ENCODE measurements at places on chromosomes 4 and X. TPM values are rescaled to one million over a fixed set of nuclear protein-coding genes. Genes with fewer than 3 reads are reported as not detected.

- H3K27me3 ChIP-seq = no peaks in the 10 kb centered on the region
- no peak overlapping the region for H3K27ac ChIP-seq
- DNase-seq = no peak
- no peak overlapping the region for H3K4me3 ChIP-seq
- H3K36me3 ChIP-seq = no peaks in the 10 kb centered on the region
Measured at GRCh38 chr4:25972984-25973745, 59.1 kb downstream of the SMIM20 start.

GRCh38 chr4:17323554-17324385 is 188.1 kb downstream of the QDPR start:
- no peaks in the 10 kb centered on the region for H3K27me3 ChIP-seq
- H3K27ac ChIP-seq = peak overlapping the region; percentile 13
- no peaks in the 10 kb centered on the region for H3K4me1 ChIP-seq
- no peaks in the 10 kb centered on the region for H3K36me3 ChIP-seq
- no peak for DNase-seq

DNA sequence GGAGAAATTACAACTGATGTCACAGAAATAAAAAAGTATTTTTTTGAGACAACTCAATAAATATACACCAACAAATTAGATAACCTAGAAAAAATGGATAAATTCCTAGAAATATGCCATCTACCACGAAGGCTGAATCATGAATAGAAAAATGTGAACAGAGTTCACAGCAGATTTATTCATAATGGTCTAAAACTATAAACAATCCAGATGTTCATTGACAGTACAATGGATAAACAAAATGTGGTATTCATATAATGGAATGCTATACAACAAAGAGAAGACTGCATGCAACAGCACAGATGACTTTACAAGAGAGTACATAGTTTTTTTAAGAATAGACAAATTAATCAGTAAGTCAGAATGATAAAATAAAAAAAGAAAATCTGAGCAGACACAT is 55.2 kb downstream of the CLOCK start:
- H3K4me1 ChIP-seq = no peaks in the 10 kb centered on the region
- H3K4me3 ChIP-seq = no peak overlapping the region
- no peak overlapping the region for H3K27ac ChIP-seq
- DNase-seq = no peak
- no peaks in the 10 kb centered on the region for H3K36me3 ChIP-seq

- no peak for DNase-seq
- H3K36me3 ChIP-seq = no peaks in the 10 kb centered on the region
- H3K4me1 ChIP-seq = no peaks in the 10 kb centered on the region
- no peak overlapping the region for H3K4me3 ChIP-seq
- no peaks in the 10 kb centered on the region for H3K27me3 ChIP-seq
Measured at GRCh38 chr4:70630162-70630561, 1.6 kb downstream of the ENAM start.

DNA sequence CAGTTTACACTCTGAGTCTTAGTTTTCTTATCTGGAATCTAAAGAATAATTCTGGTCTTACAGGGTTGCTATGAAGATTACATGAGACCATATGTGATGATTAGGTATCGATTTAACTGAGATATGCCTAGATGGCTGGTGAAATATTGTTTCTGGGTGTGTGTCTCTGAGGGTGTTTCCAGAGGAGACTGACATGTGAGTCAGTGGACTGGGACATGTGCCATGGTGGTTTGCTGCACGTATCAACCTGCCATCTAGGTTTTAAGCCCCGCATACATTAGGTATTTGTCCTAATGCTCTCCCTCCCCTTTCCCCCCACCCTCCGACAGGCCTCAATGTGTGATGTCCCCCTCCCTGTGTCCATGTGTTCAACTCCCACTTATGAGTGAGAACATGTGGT is 186.0 kb upstream of the CXorf66 start:
- H3K4me3 ChIP-seq = no peak overlapping the region
- H3K27ac ChIP-seq = no peak overlapping the region

GRCh38 chrX:46328133-46328532 is 217.1 kb downstream of the ZNF674 start:
- H3K36me3 ChIP-seq = no peaks in the 10 kb centered on the region
- peaks cover 34% of the 10 kb centered on the region for H3K27me3 ChIP-seq

GRCh38 chrX:155215443-155216178 is 649 bp upstream of the VBP1 start:
- H3K27me3 ChIP-seq = no peaks in the 10 kb centered on the region
- H3K4me3 ChIP-seq = peak overlapping the region; percentile 74
- no peaks in the 10 kb centered on the region for H3K36me3 ChIP-seq
- H3K27ac ChIP-seq = peak overlapping the region; percentile 96
- H3K4me1 ChIP-seq = no peaks in the 10 kb centered on the region
- DNase-seq = no peak

GRCh38 chrX:12984603-12985319 is 9.9 kb downstream of the TMSB4X start:
- no peaks in the 10 kb centered on the region for H3K4me1 ChIP-seq
- H3K27me3 ChIP-seq = peaks cover 19% of the 10 kb centered on the region
- H3K4me3 ChIP-seq = no peak overlapping the region
- no peaks in the 10 kb centered on the region for H3K36me3 ChIP-seq

DNA sequence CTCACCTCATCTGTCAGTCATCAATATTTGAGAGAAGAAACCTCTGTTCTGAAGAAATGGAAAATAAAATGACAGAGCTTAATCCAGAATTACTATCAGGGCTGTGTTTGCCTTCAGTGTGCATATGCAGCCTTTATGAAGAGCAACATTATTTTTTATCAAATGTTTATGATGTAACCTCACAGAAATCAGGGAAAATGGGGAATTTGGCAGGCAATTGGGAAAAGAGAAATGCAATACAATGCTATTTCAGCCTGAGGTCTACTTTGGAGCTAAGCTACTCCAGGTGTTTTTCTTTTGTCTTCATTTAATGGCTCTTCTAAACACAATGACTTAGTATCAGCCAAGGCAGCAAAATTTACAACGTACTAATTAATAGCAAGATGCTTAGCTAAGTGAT is 241.1 kb upstream of the TET2 start:
- DNase-seq = no peak
- no peaks in the 10 kb centered on the region for H3K4me1 ChIP-seq
- no peaks in the 10 kb centered on the region for H3K36me3 ChIP-seq
- H3K27ac ChIP-seq = no peak overlapping the region
- H3K27me3 ChIP-seq = no peaks in the 10 kb centered on the region
- H3K4me3 ChIP-seq = no peak overlapping the region

DNA sequence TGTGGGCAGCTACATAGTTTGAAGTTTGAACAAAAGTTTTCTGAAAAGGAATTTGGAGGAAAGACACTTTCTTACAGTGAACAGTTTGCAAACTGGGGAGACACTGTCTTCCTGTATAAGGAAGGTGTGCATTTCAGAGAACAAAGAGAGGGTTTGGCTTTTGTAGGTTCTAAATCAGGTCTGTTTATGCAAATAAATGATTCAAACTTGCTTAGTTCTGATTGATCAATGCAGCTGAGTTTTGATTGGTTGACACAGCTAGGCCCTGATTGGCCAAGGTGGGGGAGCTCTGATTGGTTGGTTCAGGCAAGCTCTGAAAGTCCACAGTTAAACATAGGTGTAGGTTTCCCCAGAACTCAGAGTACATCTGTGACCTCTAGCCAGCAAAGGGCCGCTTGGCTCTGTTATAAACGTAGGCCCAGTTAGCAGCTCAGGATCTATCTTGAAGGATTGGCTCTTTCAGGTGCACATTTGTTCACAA is 63.0 kb upstream of the ENPP6 start:
- H3K36me3 ChIP-seq = no peaks in the 10 kb centered on the region
- H3K4me3 ChIP-seq = no peak overlapping the region
- no peak for DNase-seq

GRCh38 chr4:59387759-59388758 is 1812.1 kb upstream of the ADGRL3 start:
- H3K4me3 ChIP-seq = no peak overlapping the region
- no peak overlapping the region for H3K27ac ChIP-seq
- no peaks in the 10 kb centered on the region for H3K4me1 ChIP-seq
- H3K36me3 ChIP-seq = no peaks in the 10 kb centered on the region

GRCh38 chr4:99436462-99436861 is 1.3 kb upstream of the ADH7 start:
- no peaks in the 10 kb centered on the region for H3K36me3 ChIP-seq
- no peak for DNase-seq
- H3K4me3 ChIP-seq = no peak overlapping the region

- H3K27me3 ChIP-seq = no peaks in the 10 kb centered on the region
- no peak for DNase-seq
- H3K4me3 ChIP-seq = no peak overlapping the region
- H3K36me3 ChIP-seq = no peaks in the 10 kb centered on the region
- no peak overlapping the region for H3K27ac ChIP-seq
- no peaks in the 10 kb centered on the region for H3K4me1 ChIP-seq
Measured at GRCh38 chr4:139763672-139764071, 98.1 kb downstream of the MGST2 start.

- H3K4me1 ChIP-seq = no peaks in the 10 kb centered on the region
- DNase-seq = no peak
- H3K36me3 ChIP-seq = no peaks in the 10 kb centered on the region
- H3K27me3 ChIP-seq = peaks cover 9% of the 10 kb centered on the region
- peak overlapping the region; percentile 11 for H3K27ac ChIP-seq
Measured at GRCh38 chrX:11351375-11352295, 58.4 kb downstream of the AMELX start.

DNA sequence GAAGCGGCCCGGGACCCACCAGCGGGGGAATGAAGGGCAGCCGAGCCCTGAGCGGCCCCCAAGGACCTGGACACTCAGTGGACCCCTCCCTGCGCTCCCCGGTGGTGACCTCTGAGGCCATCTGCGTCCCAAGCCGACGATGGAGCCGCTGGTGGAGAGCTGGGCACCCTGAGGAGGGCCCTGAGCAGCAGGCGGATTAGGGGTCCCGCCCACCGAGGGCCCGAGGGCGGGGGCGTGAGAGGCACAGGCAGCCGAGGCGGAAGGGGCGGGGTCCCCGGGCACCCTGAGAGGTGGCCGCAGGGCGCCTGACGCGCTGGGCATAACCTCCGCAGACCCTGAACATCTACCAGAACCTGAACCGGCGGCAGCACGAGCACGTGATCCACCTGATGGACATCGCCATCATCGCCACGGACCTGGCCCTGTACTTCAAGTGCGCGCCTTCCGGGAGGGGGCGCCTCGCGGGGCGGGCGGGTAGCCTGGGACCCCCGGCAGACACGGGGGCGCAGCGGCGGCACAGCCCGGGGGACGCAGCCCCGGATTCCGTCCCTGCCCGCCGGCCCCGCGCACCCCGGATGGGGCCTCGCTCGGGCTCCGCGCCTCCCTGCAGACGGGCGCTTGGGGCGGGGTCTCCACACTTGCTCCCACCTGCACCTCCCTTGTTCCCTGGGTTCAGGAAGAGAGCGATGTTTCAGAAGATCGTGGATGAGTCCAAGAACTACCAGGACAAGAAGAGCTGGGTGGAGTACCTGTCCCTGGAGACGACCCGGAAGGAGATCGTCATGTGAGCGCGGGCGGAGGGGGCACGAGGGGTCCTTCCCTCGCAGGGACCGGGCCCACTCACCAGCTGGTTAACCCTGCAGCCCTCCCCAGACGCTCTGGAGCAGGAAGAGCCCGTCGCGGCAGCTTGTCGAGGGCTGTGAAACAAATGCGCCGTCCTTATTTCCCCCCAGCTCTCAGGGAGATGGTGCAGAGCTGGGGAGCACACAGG is 10.3 kb downstream of the ATP5ME start:
- H3K27me3 ChIP-seq = no peaks in the 10 kb centered on the region
- DNase-seq = no peak
- no peaks in the 10 kb centered on the region for H3K36me3 ChIP-seq
- H3K4me3 ChIP-seq = peak overlapping the region; percentile 54
- peak overlapping the region; percentile 61 for H3K27ac ChIP-seq

The HSFX3 gene
- not detected for total RNA-seq

The OR13H1 gene
- total RNA-seq = not detected

The KDR gene
- total RNA-seq = 40.6 TPM

The MTNR1A gene
- total RNA-seq = not detected

The MAGEA1 gene
- total RNA-seq = not detected

The NWD2 gene
- 0.66 TPM for total RNA-seq

The HTR2C gene
- not detected for total RNA-seq

The KIAA0232 gene
- 31.5 TPM for total RNA-seq

The HOPX gene
- total RNA-seq = 3.8 TPM
